ENCODE measurements at places on chromosomes 5 and 9.
A peak's percentile ranks its signal among the peaks of the same experiment; 100 is the strongest.

- peak; percentile 98 for DNase-seq
Measured at GRCh38 chr9:128947527-128948301, at the start of the genes DOLK and NUP188. Gene DOLK, minus strand, starts transcription at chr9:128947603. Its CDS starts 300 bp downstream, at chr9:128947303. Gene NUP188, plus strand, starts transcription at chr9:128947699. Its CDS starts 21 bp downstream, at chr9:128947720.

DNA sequence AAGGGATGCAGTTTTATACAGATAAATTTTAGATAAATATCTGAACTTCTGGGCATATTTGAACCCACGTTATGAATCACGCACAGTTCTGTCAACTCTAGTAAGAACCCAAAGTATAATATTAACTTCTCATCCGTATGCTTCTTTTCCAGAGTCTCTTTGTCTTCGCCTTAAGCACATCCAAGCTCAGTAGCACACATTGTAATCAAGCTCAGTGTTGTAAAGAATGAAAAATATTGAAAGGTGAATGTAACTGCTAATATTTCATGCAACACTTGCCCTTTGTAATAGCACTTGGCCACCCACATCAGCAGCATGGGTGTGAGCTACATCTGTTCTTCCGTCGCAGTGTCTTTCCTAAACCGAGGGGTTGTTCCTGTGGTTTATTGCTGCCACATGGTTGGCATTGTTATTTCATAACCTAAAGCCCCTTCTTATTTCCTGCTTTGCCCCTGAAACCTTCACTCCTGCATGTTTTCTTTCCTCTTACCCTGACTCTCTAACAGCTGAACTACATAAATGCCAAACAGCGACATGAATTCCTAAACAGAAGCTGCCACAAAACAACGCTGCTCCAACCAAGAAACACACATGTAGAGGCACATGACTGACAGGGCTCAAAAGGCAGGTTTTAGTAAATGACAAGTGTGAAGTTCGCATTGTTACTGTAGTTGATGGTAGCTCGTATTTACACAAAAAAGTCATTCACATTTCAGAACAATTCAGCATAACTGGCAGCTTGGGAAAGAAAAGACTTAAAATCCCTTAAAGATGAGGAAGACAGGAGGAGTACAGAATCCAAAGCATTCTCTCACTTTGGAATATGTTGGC, 190.1 kb upstream of the MEF2C start:
- DNase-seq = no peak

GRCh38 chr5:160843240-160843639, 8.8 kb downstream of the ATP10B start:
- DNase-seq = peak; percentile 12

- DNase-seq = no peak
Measured at GRCh38 chr5:20497356-20497755, 509.4 kb upstream of the CDH18 start.

DNA sequence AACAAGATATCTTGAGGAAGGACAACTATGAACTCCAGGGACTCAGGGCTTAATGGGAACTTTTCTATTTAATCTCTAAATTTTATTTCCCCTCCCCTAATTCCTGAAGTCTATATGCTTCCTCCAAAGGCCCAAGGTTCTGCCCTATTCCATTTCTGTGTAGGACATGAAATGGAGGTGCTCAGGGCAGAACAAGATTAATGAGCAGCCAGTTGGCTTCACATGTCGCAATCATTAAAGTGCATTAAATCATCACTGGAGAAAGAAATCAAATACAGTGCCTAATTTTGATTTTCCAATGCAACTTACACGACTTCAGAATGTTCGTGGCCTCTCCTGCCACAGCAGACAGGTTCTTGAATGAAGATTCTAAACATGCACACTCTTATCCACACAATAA, 862.1 kb downstream of the PTPRD start:
- no peak for DNase-seq

DNA sequence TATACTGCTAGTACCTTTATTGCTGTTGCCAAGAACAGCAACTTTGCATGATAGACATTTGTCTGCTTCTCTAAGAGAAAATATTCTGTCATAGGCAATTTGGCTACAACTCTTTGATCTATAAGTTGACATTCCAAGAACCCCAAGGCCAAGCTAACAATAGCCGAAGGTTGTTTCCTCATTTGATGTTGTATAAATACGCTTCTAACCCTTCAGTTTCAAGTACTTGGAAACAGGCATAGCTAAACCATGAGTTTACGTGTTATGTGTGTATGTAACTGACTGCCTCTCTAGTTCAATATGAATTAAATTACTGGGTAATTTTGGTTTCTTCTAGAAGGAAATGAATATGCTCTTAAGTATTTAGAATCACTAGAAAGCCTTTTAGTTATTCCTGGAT, 1034.0 kb downstream of the TLE4 start:
- no peak for DNase-seq

GRCh38 chr5:65020492-65020891, 251.8 kb downstream of the CWC27 start:
- no peak for DNase-seq

- DNase-seq = no peak
Measured at GRCh38 chr5:126414874-126415502, 8.2 kb upstream of the GRAMD2B start.

- no peak for DNase-seq
Measured at GRCh38 chr9:9855177-9856078, 757.4 kb downstream of the PTPRD start.

DNA sequence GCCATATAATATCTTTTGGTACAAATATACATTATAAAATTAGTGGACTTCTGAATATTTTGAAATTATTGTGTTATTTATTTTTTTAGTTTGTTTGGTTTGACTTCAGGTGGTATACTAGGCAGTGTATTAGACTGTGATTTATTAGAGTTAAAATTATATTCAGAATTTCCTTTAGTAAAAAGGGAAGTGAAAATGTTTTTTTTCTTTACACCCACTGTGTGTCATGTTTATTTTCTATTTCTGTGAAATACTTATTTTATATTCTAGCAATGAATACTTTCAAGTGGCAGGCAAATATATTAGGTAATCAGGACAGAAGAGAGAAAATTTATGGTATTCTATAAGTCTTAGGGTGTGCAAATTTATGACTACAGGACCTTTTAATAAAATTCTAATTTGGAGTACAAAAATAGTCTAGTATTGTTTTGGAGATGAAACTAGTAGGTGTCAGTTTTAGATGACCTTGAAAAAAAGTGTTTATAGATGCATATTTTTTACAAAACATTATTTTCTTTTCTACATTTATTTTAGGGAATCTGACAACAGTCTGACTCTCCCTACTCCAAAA, 8.8 kb downstream of the CSNK1G3 start:
- DNase-seq = no peak

DNA sequence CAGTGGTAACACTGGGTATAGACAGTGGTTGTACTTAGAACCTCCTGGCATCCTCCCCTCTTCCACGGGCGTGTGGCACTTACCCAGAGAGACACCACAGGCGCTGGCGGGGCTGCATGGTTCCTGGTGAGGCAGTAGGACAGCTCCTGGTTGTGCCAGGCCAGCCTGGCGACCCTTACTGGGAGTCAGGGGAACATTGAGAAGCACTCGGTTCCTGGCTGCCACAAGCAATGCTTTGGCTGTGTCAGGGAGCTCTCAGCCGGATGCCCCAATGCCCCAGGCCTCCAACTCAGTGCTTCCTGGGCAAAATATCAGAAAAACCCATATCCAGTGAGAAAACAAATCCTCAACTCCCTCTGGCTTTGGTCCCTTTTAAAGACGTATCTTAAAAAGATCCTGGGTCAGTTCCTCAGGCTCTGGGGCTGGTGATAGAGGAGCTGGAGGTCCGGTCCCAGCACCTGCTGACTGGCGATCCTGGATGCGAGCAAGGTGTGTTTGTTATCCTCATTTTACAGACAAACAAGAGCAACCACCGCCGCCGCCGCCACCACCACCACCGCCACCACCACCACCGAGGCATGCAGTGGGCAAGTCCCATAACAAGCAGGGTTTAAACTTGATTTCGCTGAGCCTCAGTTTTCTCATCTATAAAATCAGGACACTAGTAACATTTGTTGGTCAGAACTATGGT, 4.2 kb downstream of the NKX2-5 start:
- DNase-seq = no peak

DNA sequence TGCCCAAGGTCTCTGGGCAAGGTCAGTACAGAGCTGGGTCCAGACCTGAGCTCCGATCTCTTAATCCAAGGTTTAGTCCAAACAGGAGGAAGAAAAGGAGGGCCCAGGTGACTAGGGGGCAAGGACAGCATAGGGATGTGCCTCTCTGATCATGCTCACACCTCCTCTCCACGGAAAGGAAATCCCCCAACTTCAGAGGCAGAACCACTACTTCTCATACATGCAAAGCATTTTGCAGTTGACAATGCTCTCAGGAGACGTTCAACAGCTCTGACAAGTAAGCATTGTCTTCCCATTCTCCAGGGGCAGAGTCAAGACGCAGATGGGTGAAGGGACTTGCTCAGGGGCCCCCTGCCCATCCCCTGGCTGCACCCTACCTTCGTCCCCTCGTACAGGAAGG, 8.7 kb upstream of the CORO2A start:
- no peak for DNase-seq

DNA sequence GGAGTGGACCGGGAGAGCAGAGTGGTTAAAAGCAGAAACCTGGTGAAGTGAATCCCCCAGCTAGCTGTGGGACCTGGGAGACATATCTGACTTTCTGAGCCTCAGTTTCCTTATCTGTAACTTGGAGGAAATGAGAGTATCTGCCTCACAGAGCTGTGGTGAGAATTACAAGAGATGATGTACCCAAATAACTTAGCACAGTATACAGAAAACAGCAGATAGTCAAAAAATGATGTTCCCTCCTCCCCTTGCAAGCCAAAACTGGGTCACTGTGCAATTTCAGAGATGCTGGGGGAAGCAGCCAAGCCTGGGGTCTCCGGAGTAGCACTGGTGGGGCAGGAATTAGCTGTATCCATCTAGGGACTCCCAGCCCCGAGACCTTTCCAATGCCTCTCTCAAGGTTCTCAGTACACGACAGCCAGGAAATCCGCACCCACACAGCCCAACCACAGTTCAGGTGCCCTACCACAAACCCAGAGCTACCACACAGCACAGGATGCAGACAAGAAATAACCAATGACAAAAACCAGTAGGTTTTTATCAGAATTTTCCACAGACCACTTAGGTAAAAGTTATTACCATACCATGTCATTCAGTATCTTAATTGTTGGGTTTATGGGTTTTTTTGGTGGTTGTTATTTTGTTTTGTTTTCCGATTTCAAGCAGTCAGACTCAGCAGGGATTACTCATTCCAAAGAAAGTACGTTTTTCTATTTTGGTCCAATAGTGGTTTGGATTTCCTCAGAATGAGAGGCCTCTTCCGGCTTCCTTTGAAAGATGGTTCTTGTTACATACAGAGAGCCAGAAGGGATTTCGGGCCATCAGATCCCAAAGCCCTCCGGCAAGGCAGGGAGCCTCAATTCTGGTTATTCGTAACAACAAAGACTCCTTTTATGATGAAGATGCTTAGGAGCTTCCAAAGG, 4.9 kb upstream of the HRH2 start:
- DNase-seq = no peak

DNA sequence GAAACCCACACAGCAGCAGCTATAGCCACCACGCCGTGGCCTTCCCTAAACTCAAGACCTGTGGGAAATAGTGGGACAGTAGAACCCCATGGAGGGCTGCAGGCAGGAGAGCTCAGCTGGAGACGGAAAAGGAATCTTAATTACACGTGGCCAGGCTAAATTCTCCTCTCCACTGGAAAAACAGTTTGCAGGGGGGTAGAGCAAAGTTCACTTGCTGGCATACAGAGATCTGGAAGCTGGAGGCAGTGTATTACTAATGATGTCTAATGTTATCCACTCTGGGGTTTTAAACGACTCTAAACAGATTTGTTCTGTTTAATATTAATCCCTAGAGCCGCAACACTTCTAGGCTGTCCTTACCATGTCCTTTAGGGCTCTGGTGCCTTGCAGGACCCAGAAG, 257.1 kb downstream of the SAXO1 start:
- no peak for DNase-seq

GRCh38 chr5:92369587-92369986, 986.5 kb upstream of the ARRDC3 start:
- no peak for DNase-seq

DNA sequence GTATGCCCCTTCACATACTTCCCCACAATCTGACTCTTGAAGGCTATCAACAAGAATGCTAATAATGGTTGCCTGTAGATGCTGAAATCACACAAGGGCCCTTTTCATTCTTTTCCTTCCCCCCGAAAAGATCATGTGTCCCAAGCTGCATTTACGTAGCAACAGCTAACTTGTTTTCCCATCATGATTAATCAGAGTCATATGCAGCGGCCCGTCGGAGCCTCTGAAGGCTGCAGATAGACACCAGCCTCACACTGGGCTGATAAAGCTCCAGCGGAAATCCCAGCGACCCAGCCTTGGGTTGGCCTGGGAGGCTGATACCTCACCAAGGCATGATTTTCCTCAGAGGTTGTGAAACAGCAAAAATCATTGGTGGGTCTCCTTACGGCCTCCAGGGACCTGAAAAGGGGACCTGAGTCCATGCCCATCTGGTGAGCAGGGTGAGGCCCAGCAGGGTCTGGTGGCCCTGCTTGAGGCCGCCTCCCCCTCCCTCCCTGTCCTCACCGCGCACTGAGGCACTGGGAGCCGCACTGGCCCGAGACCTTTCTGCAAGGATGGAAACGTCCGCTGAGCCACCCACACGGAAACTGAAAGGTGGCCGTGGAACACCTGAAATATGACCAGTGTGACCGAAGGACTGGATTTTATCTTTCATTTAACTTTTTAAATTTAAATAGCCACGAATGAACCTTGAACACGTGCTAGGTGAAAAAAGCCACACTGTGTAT, 114.2 kb upstream of the PHYKPL start:
- DNase-seq = no peak

DNA sequence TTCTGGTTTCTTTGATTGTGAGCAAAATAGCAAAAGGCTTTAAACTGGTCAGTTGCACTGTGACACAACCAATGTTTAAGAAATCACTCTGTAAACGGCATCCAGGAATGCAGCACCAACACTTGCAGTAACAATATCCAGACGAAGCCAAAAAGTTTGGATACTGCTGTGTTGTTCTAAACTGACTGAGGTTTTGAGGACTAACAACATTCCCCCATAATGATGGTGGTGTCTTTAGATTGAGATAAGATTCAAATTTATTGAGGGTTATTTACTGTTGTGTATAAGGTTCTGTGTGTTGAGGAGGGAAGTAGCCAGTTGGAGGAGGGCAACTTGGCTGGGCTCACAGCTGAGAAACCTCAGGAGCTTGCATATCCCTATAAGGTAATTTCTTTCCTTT, 353.6 kb downstream of the BNC2 start:
- no peak for DNase-seq

DNA sequence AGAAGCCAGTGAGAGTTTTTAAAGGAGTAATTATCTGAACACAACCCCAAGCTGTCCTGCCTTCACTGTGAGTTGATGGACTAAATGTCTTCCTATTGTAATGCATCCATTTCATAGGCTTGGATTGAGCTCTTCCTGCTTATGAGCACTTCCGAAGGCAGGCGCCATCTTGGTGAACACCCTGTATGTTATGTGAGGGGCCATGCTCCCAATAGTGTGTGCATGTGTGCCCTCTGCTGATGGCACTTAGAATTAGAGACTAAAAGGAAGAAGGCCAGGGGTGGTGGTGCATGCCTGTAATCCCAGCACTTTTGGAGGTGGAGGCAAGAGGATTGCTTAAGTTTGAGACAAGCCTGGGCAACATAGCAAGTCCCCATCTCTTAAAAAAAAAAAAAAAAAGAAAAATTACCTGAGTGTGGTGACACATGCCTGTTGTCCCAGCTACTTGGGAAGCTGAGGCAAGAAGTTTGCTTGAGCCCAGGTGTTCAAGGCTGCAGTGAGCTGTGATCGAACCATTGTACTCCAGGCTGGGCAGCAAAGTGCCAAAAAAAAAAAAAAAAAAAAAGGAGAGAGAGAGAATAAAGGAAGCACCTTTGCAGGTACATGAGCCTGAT, 65.0 kb downstream of the C9orf152 start:
- DNase-seq = peak; percentile 49

- DNase-seq = no peak
Measured at GRCh38 chr5:91155274-91155673, 227.8 kb downstream of the ARRDC3 start.

GRCh38 chr5:108578791-108579190, 168.9 kb upstream of the FER start:
- DNase-seq = no peak

Measured in NCI-H1417 (cell line).